NCI-H187 treated with DMSO at 0.1 percent for 48 hours (cell line): ENCODE measurements at places on chromosomes 12 and 14.
A peak's percentile ranks its signal among the peaks of the same experiment; 100 is the strongest.

GRCh38 chr12:63103494-63104131 lies 47.4 kb downstream of the AVPR1A start:
- DNase-seq = no peak

DNA sequence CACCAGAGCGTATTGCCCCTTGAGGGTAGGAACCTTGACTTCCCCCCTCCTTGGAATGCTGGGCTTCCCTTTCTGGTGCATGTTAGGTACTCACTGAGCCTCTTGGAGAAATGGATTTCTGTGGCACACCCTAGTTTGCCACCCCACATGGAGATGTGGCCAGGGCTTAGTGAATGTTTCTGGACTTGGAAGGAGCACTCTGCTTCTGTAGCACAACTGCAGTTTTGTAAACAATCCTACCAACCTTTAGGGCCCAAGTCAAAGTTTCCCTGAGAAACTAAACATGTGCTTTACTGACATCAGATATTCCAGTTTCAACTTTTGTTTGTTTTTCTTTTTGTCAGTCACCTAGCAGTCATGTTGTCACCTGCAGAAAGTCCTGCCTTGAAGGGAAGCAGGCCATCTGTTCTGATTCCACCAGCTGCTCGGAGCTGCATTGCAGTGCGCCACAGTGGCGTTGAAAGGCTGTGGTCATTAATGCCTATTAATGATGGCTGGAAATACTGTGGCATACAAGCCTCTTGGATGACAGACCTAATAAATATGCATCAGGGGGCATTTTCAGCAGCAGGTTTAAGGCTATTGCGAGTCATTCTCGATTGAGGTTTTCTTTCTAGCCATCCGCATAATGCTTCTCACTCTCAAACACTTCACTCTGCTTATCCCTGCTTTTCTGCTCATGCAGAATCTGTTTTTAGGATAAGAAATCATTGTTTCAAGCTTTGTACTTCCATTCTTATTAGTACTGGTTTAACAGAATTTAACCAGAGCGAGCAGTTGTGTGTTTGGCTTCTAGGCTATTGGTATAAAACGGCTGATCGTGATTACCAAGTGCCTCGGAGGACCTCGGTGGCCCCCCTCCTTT lies 7.8 kb downstream of the PELI2 start:
- no peak for DNase-seq

GRCh38 chr12:107325075-107325608 lies 231.8 kb upstream of the CRY1 start:
- DNase-seq = no peak

- DNase-seq = no peak
These were observed 79.6 kb downstream of the EXOC5 start for GRCh38 chr14:57189070-57189469.

- DNase-seq = no peak
These were observed 193.9 kb upstream of the OR4E1 start for GRCh38 chr14:21867541-21867940.

GRCh38 chr14:100846309-100846859 lies 20.5 kb downstream of the MEG3 start:
- no peak for DNase-seq

- no peak for DNase-seq
These were observed 26.4 kb downstream of the NOS1 start for GRCh38 chr12:117334855-117335587.

DNA sequence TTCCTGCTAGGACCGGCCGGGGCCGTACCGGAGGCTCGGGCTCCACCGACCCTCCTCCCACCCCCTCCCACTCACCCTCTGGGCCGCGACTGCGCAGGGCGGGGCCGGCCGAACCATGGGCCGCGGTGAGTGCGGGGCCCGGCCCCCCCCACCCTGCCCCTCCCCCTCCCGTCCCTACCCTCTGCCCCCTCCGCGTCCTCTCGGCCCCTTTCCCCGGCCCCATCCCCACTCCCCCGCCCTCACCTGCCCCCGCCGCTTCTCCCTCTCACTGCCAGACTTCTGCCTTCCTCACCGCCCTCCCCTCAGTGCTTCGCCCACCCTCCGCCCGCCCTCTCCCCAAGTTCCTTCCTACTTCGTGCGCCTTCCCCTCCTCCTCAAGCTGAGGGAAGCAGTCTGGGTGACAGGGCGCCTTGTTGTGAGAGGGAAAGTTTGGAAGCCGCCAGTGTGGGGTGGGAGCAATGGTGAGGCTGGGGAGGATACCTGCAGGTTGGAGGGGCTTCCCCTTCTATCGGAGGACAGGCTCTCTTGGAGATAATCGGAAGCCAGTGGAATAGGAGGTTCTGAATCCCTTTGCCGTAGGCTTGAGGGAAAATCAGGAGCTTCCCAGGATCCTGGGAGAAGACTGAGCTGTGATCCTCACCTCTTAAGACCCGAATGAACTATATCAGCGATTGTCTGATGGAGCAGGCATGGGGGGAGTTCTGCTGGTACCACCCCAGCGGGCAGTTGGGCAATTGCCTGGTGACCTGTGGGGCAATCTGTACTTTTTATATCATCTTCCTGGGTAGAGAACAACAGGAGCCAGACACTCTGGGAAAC lies 472 bp downstream of the MBD6 start:
- no peak for DNase-seq

GRCh38 chr12:24791622-24792021 lies 157.3 kb downstream of the BCAT1 start:
- no peak for DNase-seq

GRCh38 chr14:35818346-35819115 lies 7.6 kb upstream of the BRMS1L start:
- no peak for DNase-seq

GRCh38 chr12:42590330-42590934 lies 886 bp upstream of the PRICKLE1 start:
- no peak for DNase-seq

DNA sequence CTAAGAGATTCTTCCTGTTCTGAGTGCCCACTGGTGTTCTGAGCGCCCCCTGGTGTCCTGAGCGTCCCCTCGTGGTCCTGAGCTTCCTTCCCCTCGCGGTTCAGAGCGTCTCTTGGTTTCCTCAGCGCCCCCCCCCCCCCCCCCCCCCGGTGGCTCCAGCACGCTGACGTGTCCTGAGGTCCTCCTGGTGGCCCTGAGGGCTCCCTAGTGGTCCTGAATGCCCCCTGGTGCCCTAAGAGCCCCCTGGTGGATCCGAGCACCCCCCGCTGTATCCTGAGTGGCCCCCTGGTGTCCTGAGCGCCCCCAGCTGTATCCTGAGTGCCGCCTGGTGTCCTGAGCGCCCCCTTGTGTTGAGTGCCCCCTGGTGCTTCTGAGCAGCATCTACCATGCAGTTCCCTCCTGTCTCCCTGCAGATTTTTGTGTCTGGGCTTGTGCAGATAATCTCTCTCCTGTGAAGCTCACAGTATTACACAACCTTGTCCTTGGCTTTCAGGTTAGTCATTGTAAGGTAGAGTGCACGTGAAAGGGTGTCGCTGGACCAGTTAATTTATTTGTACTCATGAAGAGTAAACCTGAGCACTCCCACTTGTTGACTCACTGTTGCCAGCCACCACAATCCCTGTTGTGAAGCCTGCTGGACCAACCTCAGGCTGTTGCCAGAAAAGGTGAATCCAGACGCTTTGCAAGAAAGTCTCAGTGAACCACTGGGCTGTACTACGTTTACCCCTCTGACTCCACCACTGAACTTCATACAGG lies 1168.4 kb downstream of the TMEM121 start:
- no peak for DNase-seq

DNA sequence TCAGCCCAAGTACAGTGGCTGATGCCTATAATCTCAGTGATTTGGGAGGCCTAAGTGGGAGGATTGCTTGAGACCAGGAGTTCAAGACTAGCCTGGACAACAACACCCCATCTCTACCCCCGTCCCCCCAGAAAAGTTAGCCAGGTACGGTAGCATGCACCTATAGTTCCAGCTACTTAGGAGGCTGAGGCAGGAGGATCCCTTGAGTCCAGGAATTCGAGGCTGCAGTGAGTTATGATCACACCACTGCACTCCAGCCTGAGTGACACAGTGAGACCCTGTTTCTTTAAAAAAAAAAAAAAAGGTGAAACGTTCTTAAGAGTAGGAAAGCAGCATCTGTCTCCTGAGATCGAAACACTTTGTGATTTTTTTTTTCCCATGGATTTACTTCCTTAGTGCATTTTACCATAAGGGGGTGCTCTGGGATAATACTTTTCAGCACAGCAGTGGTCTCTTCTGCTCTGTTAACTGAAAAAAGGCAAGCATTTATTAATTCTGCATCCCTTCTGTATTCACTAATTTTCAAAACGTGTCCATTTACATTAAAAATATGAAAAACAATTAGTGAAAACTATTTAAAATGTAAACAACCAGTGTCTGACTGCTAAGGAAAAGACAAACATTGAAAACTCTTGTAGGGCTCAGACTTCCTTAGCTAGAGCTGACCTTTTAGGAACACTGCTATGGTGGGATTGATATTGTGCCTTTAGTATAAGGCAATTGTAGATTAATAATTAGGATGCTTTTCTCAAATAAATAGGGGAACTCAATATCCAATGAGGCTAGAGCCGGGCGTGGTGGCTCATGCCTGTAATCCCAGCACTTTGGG lies 31.2 kb upstream of the USP44 start:
- DNase-seq = no peak

- no peak for DNase-seq
These were observed 610 bp downstream of the VSIG10 start for GRCh38 chr12:118103201-118103600.

DNA sequence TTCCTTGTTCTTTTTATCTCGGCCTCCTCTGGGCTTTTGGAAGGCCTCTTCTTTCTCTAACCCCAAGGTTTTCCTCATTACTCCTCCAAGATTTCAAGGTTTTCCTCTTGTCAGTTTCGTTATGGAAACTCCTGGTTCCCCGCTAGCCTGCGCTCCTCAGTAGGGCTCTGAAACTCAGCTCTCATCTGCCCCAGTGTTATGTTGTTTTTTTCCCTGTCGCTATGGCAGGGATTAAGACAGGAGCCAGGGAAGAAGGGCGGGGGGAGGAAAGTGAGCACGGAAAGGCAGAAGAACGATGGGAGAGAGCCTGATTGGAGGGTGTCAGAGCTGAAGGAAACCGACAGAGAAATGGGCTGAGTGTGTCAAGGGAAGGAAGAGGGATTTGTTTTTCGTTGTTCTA lies 26.5 kb upstream of the JDP2 start:
- no peak for DNase-seq

GRCh38 chr14:69535230-69535848 lies 39.3 kb downstream of the CCDC177 start:
- DNase-seq = peak; percentile 34

GRCh38 chr12:109952160-109952858 lies 43.9 kb downstream of the GIT2 start:
- DNase-seq = no peak

DNA sequence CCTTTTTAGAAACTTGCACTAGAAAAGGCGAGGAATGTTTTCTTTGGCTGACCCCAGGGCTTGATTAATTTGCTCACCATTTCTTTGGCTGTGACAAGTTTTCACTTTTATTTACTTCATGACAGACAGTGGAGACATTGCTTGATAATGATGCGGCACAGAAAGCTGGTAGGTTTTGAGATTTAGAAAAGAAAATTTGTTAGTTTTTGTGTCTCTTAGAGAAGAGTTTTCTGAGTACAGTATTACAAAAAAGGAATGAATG lies 18.4 kb downstream of the SRGAP1 start:
- no peak for DNase-seq

GRCh38 chr12:111777345-111778045 lies 10.8 kb downstream of the ALDH2 start:
- no peak for DNase-seq

DNA sequence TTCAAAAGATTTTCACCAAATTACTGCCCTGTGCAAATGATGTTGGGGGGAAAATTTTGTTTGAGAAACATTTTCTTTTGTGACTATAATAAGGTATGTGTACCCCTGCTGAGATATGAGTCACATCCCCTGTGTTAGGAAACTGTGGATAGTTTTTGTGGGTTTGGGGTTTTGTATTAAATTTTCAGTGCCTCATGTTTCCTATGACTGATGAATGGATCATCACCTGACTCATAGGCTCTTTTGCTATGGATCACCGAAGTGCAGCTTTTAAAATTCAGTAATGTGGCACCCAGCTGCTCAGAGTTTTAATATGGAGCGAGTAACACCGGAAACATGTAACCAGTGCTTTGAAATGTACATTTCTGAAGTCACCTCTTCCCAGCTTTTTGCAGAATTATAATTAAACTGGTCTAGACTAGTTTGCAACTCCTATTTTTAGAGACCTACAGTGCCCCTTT lies 167.4 kb upstream of the HMGA2 start:
- DNase-seq = no peak

DNA sequence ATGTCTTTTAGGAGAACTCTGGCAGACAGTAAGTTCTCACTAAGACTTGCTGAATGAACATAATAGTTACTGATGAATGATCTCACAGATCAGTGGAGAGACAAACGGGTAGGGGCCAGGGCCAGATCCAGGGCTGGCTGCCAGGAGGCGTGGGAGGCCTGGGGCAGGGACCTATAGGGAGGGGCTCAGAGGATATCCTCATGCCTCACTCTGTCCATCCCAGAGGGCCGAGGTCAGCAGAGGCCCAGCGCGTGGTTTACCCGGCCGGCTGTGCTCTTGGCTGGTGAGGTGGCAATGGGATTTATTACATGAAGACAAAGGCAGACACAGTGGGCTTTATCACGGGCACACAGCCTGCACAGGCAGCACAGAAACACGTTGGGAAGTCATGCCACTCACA lies 85.4 kb downstream of the CHGA start:
- no peak for DNase-seq

DNA sequence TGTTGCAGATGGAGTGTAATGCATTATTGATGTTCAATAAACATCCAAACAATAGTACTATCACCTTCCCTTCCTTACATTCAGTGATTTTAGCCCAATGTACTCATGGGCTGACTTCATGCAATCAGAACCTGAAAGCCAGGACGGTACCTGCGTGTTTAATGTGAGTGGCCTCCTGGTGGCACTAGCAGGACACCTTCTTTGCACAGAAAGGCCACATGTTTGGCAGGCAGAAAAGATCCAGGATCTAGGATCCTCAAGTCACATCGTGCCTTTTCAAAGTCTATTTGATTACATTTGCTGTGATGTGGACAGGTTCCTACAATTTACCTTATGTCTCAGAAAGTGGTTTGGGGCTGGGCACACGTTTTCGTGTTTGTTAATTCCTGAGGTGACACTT lies 82.9 kb downstream of the NEDD1 start:
- DNase-seq = no peak

GRCh38 chr12:4353785-4354208 lies 25.7 kb downstream of the FGF23 start:
- no peak for DNase-seq

DNA sequence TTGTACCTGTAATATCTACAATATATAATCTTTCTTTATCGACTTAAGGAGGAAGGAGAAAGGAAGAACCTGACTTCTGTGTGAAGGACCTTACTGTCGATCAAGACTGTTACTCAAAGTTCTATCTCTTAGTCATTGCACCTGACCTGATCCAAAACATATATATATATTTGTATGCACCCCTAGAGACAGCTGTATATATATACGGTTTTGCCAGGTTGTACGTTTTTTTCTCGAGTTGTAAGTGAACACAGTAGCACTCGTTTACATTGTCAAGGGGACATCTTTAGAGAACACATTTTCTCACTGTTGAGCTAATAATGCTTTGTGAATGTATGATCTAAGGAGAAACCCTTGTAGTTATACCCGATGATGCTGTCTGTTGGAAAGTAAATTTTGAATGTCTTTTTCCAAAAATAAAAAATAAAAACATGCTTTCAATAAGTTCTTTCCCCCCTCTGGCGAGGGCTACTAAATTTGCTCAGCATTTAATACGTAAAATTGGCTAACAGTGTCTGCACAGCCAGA lies 536 bp upstream of the SLC35E3 start:
- DNase-seq = no peak
